Activated T-helper 1 cell treated with anti-CD3 and anti-CD28 coated beads, Interleukin-2, amount 50 U/mL, for 16 hours (primary cell): ENCODE measurements at places on chromosomes 7 and 10.

- no peak for DNase-seq
Observed at GRCh38 chr7:127976738-127977120, 54.5 kb downstream of the LRRC4 start.

DNA sequence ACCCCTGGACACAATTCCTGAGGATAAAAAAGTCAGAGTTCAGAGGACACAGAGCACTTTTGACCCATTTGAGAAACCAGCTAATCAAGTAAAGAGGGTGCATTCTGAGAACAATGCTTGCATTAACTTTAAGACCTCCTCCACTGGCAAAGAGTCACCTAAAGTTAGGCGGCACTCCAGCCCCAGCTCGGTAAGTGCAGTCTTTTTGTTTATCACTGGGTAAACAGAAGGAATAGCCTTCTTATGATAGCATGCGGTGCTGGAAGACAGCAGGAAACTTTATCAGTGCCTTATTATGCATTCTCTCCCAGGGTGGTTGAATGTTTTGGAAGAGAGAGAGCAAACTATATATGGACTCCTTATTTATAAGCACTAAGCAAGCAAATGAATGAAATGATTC is 130.5 kb downstream of the CDK14 start:
- DNase-seq = no peak

- DNase-seq = no peak
Observed at GRCh38 chr10:119758448-119759195, 32.8 kb downstream of the INPP5F start.

GRCh38 chr10:18619016-18619415 is 32.4 kb downstream of the NSUN6 start:
- DNase-seq = no peak

- DNase-seq = no peak
Observed at GRCh38 chr10:35299016-35299415, 37.3 kb upstream of the CCNY start.

DNA sequence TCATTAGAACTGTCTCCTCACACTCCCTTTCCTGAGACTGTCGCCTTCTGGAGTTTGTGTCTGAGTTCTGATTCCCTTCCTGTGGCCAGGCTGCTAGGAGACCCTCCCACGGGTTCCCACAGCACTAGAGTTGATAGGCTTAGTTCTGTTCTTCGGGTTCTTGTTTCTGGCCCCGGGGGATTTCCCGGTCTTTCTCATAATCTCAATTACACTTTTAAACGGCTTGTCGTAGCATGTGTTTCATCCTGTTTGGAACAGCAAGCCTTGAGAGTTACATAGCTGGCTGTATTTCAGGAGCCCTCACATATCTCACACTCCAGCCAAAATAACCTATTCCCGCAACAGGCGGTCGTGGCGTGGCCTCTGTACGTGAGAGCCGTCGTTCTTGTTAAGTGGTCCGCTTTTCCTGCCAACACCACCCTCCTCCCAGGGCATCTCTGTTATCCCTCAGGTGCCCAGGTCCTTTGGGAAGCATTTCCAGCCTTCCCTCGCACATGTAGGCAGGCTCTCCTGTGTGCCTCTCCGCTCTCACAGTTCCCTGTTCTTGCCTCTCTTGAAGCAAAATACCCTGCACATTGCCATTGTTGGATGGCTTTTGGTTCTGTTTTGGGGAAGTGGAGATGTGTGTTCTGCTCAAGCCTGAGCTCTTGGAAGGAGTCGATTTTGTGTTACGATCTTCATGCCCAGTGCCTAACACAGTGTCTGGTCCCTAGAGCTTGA is 46.0 kb downstream of the CDC123 start:
- DNase-seq = peak; percentile 13
